ENCODE measurements at places on chromosomes 16 and 17.

GRCh38 chr17:58092797-58093385 is 9.7 kb downstream of the DYNLL2 start:
- no peak for DNase-seq

- DNase-seq, result no peak
These were observed 470 bp downstream of the DCUN1D3 start for GRCh38 chr16:20899477-20900298.

DNA sequence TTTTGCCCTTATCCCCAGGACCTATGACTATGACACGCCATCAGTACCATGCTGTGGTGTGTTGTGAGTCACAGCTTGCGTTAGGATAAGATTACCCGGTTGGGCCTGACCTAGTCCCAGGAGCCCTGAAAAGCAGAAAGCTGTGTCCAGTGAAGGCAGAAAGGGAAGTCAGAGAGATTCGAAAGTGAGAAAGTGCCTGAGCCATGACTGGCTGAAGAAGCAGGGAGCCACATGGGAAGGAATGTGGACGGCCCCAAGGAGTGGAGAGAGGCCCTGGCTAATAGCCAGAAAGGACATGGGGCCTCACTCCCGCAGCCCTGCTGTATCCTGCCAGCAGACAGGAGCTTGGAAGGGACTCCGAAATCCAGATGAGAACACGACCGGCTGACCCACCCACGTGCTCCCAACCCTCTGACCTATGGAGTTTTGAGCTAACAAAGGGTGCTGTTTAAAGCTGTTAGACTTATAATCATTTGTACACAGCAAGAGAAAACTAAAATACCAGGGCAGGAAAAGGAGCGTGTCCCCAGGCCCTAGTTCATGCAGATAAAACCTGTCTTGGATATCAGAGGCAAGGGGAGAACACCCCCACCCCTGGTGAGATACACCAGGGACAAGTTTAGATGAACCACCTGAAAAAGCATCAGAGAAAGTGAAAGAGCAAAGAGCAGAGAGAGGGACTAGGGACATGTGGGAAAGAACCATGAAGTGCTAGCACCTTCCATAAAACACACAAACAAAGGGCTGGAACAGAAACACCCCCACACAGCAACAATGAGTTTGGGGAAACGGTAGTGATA is 115.3 kb downstream of the SLC39A11 start:
- DNase-seq, result no peak

DNA sequence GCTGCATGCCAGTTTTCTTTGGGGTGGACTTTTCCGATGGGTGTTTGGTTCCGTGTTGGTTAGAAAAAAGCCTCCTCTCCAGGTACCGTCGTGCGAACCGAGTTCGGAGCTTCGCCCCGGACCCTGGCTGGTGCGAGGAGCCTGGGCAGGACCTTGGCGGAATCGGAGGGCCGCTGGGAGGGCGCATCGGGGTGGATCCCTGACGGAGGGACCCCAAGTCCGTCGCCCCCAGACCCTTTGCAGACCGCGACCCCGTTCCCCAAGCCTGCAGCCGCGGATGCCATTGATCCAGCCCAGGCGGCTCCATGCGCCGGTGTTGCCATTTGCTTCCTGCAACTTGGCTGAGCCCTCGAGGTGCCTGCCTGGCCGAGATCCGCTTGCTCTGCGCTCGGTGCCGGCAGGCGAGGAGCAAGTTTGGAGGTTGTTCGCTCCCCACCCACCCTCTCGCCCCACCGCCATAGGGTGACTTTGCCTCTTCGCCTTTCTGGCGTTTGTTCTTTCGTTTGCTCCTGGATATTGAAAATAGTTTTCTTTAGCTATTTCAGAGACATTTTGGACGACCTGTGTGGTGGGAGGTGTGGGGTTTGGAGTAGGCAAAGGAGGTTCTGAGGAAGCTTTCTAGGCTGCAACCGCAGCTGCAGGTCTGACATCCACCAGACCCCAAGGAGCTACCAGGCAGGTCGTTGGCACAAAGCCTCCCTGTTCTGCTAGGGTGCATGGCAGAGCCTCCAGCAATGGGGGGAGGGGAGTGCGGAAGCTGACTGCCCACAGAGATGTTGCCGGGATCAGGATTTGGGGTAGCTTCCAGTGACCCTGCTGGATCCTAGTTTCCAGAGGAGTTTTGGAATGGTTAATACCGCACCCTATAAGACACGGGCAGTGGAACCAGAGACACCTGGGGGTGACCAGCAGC is 58.2 kb downstream of the RAP1GAP2 start:
- no peak for DNase-seq
